CD4-positive, alpha-beta T cell treated with Interleukin-2 at 100 ng/mL for 4 hours (primary cell): ENCODE measurements at places on chromosomes 3 and 15.
A peak's percentile ranks its signal among the peaks of the same experiment; 100 is the strongest.

DNA sequence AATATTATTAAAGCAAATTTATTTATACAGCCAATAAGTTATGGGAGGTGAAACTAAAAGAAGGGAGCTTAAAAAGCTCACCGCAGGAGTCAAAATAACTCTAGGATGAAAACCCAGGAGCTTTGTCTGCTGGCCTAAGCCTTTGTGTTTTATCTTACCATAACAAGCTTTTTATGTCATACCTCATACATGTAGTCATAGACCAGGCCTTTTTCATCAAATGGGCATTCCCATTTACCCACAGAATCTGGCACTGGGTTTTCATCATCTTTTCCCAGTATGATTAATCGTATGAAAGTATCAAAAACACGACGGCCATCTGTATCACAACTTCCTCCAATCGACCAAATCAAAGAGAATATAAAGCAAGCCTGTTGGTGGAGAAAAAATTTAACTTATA is 122.8 kb downstream of the DNAH12 start:
- no peak for DNase-seq

DNA sequence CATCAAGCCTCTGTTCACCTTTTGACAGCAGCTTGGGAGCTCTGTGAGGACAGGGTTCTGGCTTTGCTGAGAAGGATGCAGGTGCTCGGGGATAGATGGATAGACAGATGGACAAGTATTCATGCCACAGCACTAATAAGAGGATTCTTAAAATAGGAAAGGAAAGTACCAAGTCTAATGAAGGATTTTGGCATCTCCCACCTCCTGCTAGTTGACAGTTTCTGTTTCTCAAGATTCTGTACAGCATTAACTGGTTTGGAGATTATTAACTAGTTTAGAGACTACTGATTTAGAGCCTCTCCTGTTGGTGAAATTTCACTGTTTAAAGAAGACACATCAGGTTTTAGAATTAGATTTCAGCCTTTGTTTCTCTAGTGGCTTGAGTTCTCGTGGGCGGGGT is 152.3 kb downstream of the CACNA1D start:
- no peak for DNase-seq

DNA sequence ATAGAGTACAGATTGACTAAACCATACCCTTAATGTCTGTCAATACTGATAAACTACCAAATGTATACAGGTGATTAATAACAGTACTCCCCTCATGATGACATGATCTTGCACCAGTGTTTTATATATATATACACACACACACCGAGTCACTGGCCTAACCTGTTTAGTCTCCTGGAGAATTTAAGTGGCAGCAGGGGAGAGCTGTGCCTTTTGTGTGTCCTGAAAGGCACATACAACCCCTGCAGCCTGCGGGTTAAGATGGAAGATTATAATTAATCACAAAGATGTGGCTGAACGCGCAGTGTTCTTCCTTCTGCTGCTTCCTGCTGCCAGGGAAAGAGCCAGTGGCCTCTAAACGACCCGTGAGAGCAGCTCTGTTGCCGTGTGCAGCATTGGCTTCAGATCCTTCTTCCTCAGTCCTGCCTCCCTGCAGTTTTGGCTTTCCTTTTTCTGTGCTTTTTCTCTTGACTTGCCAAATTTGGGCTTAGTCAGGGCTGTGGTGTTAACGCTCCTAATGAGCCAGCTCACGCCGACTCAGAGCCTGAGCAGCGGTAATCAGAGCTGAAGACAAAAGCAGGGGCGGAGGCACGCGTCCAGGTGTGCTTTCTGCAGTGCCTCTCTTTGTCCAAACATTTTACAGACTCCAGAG is 42.5 kb upstream of the UBE3A start:
- DNase-seq, result no peak

- no peak for DNase-seq
These were observed 39.3 kb downstream of the RHCG start for GRCh38 chr15:89457086-89457485.

- no peak for DNase-seq
These were observed 461.5 kb upstream of the PPP2R3A start for GRCh38 chr3:135503760-135504686.

GRCh38 chr3:59368900-59369675 is 319.3 kb upstream of the CFAP20DC start:
- no peak for DNase-seq

DNA sequence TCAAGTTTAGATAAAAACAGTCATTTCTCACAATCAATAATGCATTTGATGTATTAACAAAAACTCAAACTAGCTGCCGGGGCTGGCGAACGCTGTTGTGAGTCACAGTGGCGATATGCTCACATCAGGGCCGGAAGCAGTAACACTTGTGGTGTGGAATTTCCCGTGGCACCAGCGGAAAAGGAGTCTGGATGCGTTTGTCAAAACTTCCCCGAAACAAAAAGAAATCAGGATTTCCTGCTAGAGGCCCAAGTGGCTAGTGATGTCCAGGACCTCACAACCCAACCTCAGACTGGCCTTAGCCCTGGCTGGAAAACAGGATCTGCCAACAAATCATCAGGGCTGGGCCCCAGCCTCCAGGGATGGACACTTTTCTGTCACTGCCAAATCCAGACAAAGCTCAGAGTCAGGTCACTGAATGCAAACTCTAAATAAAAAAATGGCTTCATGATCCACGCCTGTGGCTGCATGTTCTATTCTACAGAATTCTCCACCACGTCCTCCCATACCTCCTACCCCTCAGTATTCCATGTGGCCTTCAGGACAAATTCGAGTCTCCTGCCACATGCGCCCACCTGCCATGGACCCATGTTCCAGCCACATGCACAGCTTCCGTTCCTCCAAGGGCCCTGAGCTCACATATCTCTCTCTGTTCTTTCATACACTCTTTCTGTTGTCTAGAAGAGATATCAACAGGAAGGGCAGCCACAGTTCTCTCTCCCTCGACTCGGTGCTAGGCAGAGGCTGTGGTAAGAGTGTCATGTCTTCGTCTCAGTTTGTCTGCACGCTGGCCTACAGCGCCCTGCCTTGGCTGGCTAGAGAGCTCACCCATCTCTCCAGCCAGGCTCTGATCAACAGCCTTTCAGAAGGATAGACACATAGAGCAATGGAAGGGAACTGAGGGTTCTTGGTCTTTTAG is 35.4 kb downstream of the EHD4 start:
- peak; percentile 87 for DNase-seq

DNA sequence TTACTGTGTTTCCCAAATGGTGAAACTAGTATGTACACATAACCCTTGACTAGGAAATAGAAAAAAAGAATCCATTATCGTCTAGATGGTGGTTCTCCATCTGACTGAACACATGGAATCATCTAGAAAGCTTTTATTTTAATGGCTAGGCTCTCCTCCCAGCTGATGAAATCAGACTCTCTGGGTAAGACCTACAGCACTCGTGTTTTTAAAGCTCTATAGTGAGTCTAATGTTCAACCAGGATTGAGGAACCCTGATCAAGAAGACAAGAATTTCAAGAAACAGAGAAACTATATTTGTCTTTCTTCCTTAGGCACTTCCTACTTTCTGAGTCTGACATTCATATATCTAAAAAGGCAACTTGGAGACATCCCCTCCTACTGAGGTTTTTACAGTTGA is 118.8 kb downstream of the TMCO5A start:
- no peak for DNase-seq

DNA sequence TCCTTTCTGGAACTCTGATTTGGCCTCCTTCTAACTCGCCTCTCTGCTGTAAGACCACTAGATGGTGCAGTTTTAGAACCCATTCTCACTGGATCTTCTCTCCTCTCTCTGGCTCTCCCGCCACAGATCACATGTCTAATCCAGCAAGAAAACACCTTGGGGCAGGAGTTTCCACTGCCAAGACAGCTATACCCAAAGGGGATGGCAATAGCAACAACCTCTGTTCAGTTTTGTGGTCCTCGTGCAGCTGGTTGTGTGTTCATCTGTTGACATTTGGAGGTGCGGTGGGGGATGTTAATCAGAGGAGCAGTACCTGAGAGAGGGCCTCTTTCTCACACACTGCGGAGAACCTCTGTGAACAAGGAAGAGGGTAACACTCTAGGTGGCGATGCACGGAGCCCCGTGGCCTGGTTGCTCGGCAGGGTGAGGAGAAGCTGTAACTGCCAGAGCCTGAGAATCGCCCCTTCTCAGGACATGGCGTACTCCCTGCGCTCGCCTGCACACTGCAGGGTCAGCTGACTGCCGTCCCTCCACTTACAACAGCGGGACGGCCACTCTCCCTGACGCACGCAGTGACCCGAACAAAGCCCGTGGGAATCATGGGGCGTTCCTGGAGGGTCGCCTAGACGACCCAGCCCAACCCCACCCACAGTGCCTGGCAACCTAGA is at the start of gene TEX55:
TEX55 (plus strand) TSS at position 666 of the 668 bp plus-strand sequence. CDS start 25 bp downstream, outside the sequence.
- peak; percentile 15 for DNase-seq

- no peak for DNase-seq
These were observed 160.0 kb downstream of the TBL1XR1 start for GRCh38 chr3:177037241-177037640.

DNA sequence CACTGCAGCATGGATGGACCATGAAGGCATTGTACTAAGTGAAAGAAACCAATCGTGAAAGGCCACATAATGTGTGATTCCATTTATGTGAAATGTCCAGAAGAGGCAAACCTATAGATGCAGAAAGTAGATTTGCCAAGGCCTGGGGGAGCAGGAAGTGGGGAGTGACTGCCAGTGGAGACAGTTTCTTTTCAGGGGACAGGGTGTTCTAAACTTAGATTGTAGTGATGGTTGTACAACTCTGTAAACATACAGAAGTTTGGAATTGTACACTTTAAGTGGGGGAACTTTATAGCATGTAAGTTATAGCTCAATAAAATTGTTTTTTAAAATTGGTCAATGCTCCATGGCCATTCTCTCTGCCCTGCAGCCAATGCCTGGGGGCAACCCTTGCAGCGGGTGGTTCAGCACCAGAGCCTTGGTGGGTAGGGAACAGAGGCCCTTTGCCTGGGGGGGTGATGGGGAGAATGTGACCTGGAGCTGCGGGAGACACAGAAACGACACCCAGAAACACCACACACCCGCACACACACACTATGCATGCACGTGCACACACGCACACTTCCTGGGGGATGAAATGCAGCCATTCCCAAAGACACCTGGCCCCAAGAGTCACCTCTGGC is 43.1 kb downstream of the DNAJB8 start:
- DNase-seq, result no peak

DNA sequence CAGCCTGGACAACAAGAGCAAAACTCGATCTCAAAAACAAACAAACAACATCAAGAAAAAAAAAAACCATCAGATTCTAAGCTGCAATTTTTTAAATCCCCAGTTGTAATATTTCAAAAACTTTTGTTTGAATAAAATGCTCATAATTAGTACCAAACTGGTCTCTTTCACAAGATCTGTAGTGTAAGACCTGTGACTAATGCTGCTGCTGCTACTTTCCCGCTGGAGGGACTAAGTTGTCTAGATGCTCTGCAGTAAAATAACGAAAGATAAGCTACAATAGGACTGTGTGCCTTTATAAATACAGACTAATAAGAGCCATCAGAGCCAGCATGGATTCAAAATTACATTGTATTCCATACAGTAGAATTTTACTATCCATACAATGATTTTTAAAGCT is 45.4 kb downstream of the TM4SF4 start:
- no peak for DNase-seq

DNA sequence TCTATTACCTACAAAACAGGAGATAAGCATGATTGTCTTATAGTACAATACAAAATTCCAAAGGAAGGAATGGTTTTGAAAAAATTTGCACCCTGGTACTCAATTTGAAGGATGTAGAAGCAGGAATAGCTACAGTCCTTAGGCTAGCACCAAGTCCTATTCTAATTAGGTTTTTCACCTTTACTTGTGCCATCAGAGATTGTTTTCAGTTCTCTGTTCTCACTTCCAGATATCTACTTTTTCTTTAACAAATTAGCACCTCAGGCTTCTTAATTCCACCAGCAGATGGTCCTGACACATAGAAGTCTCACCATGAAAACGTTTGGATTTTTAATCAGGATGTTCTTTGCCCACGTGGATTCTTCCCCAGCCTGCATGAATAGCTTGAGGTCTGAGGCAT is 43.8 kb downstream of the IL5RA start:
- no peak for DNase-seq

DNA sequence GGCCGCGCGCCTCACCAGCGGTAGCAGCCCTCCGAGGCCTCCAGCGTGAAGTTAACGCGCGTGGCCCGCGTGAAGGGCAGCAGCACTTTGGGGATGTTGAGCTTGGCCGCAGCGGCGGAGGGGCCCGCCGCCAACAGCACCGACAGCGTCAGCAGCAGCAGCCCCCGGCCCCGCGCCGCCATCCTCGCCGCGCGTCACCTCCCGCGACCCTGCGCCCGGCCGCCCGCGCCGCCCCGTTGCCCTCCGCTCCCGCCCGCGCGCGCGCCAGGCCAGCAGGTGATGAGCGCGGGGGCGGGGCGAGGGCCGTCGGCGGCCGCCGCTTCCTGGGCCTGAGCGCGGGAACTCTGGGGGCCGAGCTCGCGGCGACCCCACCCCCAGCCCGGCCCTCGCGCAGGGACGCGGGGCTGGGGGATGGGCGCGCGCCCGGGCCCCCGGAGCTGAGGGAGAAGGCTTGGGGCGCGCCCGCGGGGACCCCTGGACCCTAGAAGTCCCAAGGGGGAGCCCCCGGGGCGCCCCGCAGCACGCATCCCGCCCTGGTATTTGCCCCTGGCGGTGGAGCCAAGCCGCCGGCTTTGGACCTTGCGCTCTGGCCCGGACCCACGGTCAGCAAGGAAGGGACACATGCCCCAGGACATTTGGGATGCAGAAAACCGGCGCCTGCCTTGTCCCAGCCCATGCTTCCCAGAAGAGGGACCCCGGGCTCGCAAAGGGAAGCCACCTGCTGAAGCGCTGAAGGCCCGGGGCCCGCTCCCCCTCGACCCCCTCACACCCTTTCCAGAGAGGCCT is at the start of gene NUP210:
NUP210 (minus strand) TSS at position 278 of the 786 bp plus-strand sequence; CDS start at position 182, 96 bp downstream.
- peak; percentile 38 for DNase-seq

DNA sequence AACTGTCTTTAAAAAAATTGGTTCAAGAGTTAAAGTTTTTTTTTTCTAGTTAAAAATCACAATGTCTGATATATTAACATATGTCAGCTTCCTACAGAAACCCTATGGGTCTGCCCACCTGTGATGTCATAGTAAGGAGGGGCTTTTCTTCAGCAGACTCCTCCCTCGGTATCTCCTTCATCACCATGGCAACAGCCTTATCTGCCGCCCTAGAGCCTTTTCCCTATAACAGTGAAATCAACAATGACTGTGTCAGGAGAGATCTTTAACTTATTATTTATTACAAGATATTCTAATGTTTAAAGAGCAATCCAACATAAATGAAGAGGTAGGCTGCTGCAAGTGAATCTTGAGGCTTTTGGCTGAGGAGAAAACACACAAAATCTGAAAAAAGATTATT is 138.7 kb downstream of the PEX5L start:
- DNase-seq, result peak; percentile 3

- no peak for DNase-seq
These were observed 164.6 kb downstream of the CHSY1 start for GRCh38 chr15:101087172-101087769.

GRCh38 chr15:88865498-88866099 is 29.7 kb downstream of the HAPLN3 start:
- DNase-seq, result no peak

GRCh38 chr3:65091565-65091964 is 403.8 kb upstream of the ADAMTS9 start:
- no peak for DNase-seq

GRCh38 chr3:80677796-80678195 is 910.0 kb upstream of the ROBO1 start:
- DNase-seq, result no peak

- no peak for DNase-seq
These were observed 5.1 kb downstream of the RNU6-1 start for GRCh38 chr15:67834581-67835296.

GRCh38 chr3:65597226-65597951 is 441.3 kb downstream of the MAGI1 start:
- no peak for DNase-seq

- DNase-seq, result peak; percentile 44
These were observed 6.7 kb downstream of the NANOGP8 start for GRCh38 chr15:35078221-35078915.
